Glutamatergic neuron (in vitro differentiated cells): ENCODE measurements at places on chromosomes 2 and 18.

DNA sequence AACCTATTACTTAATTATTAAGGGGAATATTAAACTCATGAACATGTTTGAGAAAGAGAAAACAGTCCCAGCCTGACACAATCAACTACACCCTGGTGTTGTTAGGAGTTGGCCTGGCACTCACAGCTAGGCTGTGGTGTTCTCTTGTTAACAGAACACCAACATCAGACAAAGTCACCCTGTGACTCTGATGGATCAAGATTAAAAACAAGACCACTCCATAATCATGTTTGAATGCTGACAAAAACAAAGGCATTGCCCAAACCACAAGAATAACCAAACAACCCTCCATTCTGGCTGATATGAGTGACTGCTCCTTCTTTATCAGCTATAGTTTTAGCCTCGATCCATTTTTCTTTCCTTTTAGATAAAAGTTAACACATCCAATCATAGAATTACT, 3.0 kb downstream of the BOLL start:
- no peak for DNase-seq

GRCh38 chr2:30437809-30438548, 9.1 kb upstream of the LCLAT1 start:
- DNase-seq = no peak

GRCh38 chr2:231290321-231291015, 92.0 kb downstream of the ARMC9 start:
- no peak for DNase-seq

DNA sequence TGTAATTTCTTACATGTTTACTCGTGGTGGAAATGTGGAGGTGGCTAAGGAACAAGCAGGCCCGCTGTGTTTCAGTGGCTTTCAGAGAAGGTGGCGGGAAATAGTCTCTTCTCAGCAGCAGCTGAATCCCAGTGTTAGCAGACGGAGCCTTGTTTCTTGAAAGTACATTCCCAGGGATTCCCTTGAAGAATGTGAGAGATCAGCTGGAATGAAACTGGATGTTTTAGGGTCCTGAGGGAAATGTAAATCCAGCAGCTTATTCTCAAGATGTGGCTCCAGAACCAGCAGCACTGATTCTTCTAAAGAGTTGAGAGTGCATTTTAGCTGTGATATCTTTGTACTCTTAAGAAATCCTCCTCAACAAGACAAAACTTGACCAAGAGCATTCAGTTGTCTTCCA, 59.1 kb downstream of the CDC42EP3 start:
- no peak for DNase-seq

- no peak for DNase-seq
Observed at GRCh38 chr2:72132981-72133720, 14.5 kb downstream of the CYP26B1 start.

GRCh38 chr18:21897811-21898210, 157.2 kb downstream of the MIB1 start:
- peak; percentile 50 for DNase-seq

DNA sequence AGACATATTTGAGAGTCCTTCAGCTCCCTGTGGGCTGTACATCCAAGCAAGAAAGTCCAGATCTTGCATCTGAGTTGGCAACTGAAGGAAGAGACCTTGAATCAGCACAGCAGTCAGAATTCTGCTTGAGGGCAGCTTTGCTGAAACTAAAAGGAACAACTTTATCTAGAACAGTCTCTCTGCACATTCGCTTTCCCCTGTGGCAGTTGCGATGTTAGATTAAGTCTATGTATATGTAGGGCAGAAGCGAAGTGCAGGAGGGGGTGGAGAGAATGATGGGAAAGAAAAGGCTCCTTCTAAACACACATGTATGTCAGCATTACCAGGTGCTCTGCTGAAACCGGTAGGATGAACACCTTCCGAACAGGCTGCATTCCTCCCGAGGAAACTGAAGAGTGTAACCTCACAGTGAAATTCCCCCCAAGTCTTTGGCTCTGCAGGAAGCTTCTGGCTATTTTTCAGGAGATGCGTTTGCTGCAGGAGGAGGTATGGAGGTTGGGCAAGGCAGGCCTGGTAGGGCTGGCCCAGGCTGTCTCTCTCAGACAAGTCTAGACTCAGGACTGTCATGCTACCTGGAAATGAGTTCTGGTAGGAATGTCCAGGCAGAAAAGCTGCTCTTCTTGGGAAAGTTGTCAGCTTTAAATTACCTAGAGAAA, 70.0 kb upstream of the ATL2 start:
- DNase-seq = no peak

DNA sequence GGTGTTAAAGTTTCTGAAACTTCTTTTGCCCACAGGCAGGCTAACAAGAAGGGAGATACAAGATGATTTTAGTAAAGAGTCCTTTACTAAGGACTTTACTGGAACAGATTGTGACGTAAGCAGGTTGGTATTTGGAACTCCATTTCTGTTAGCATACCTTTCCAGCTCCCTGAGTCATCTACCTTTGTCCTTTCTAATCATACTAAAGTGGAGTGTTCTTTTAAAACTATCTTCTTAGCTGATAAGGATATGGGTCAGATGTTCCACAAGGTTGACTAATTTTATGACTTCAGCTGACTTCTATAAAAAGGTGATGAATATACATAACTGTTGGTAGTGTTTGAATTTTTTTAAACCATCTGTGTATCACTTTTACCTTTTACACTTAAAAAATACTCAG, 21.1 kb downstream of the UGP2 start:
- no peak for DNase-seq

GRCh38 chr2:215862351-215862771, 151.0 kb downstream of the MREG start:
- no peak for DNase-seq

GRCh38 chr2:232994446-232994845, 18.6 kb downstream of the NGEF start:
- DNase-seq = no peak

GRCh38 chr2:190535586-190535985, 1.1 kb upstream of the NEMP2 start:
- no peak for DNase-seq

- no peak for DNase-seq
Observed at GRCh38 chr2:68878753-68879152, 7.6 kb upstream of the BMP10 start.

DNA sequence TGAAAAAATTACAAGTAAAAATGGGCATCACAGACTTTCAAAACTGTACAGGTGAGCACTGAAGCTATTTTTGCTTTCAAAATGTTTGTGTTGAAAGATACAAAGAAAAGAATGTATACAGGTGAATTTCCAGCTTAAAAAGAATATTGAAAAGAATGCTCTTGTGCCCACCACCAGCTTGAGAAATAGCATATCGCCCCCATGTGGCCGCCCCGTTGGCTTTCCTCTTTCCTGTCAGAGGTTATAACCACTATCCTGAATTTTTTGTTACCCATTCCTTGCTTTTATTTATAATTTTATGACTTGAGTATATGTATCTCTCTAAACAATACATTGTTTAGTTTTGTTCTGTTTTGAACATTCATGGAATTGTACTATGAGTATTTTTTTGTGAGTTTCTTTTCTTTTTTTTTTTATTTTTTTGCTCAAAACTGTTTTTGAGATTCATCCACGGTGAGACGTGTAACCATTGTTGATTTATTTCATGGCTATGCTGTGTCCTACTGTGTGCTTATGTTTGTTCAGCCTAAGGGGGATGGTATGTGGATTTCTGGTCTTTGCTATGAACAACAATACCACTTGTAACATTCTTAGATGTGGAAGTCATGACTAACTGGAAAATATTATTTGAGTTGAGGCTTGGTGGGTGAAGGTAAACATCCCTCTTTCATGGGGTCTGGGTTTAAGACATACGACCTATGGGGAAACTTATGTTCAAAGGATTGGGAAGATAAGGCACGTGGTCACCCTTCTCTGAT, 11.6 kb downstream of the TRPM8 start:
- DNase-seq = peak; percentile 78

DNA sequence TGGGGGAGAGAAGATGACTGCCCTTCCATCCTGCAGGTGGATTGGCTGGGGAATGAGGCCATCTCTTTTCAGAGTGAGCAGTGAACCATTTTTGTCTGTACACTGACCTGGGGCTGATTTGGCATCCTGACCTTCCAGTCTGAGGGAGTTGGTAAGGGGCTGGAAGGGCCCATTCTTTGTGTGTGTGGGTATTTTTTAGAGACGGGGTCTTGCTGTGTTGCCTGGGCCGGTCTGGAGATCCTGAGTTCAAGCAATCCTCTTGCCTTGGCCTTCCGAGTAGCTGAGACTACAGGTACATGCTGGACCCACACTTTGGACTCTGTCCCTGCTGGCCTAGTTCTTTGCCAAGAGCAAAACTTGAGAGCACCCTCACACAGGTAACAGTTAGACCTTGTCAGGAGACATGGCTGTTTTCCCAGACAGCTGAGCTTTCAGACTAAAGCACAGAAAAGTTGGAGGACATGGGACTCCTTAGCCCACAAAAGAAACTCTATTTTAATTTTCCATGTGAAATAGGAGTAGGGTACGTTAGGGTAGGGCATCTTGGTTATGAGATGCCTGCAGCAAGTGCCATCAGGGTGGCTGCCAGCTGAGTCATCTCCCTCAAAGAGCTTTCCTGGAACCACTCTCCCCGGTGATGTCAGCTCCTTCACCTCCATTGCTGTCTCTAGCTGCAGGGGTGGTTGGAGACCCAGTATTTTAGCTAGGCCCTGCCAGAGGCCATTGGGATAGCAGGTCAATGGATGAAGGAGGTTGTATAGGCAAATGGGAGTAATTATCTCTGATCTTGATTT, 60.7 kb downstream of the DGKD start:
- no peak for DNase-seq

GRCh38 chr2:185511925-185512324, 226.7 kb upstream of the FSIP2 start:
- no peak for DNase-seq

- DNase-seq = no peak
Observed at GRCh38 chr2:176562359-176563078, 293.3 kb downstream of the MTX2 start.

DNA sequence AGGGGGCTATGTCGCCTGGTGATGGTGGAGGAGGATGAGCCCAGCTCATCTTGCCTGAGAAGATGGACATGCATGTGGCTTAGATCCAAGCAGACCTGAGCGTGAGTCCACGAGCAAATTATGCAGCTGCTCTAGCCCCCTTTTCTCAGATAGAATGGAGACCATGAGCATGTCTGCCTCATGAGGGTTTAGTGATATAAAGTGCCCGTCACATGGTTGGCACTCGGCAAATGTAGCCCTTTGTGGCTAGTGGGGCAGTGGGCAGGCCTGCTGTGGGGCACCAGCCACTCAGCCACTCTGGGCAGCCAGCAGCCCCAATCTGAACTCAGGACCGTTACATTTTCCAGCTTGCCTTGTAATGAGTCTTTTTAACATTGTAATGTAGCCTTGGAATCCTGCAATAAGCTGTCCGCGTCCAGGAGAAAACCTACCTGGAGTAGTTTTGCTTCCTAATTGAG, 92.1 kb upstream of the HS6ST1 start:
- DNase-seq = no peak

DNA sequence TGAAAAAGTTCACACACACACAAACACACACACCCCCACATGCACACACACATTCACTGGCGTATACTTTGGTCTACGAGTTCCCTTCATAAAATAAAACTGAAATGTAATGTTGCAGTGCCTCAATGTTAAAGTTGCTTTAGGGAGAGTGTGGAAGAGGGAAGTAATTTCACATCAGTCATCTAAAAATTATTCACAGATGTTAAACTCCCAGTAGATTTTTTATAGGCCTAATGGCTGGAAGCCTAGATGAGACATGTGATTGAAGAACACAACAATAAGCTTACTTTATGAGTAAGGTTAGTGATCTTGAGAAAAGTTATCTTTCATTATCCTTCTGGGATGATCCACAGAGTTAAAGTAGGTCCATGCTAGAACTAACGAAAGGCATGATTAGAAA, 506.7 kb upstream of the CNTNAP5 start:
- no peak for DNase-seq

DNA sequence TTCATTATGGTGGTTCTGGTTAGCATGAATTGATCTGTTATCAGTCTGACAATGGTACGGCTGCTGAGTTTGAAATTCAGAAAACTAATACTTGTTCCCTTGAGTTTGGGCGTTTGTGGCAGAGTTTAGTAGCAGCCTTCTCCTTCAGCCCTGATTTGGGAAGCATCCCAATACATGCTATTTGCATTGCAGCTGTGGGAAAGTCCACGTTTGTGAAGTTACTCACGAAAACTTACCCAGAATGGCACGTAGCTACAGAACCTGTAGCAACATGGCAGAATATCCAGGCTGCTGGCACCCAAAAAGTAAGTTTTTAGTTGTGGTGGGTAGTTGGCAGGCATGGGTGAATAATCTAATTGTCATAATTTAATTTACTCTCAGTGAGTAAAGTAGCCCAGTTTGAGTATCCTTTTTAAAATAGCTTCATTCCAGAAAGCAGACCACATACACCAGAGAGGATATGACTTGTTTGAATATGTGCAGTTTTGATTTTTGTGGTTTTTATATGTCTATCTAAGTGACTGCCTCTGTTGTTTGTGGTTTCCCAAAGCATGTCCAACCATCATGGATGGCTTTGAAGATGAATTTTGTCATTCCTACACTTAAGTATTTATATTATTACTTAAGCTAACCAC, 12.2 kb downstream of the DGUOK start:
- DNase-seq = no peak

GRCh38 chr2:113755835-113756354, 547 bp downstream of the SLC35F5 start:
- peak; percentile 55 for DNase-seq

DNA sequence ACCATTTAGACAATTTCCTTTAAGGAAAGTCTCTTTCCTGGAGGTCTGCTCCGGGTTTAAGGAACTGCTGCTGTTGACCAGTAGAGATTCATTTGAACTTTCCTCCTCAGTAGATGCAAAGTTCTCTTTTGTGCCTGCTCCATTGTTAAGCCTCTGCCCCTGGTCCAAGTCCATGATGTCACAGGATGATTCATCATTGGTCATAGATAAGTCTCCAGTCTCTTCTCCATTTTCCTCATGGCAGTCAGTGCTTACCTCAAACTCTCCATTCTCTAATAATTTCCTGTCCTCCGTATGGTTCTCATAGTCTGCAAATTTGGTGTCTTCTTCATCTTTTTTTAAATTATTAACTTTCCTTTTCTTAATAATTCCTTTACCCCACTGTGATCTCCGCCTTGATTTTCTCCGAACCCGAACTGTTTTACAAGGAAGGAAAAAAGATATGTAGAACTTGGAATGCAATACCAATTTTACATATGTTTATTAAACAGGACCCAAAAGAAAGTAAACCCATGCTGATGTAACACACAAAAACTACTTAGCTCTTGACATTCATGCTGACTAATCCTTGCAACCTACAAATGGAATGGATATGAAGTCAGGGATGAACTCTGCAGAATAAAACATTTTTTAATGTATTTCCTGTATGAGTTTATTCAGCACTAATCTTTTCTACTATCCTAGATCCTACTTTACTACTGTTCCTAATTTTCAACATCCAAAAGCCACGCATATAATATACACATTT, 169.1 kb downstream of the ATAD2B start:
- no peak for DNase-seq

- peak; percentile 79 for DNase-seq
Observed at GRCh38 chr2:230849633-230850357, 14.9 kb upstream of the ITM2C start.

- DNase-seq = no peak
Observed at GRCh38 chr2:147939313-147939712, 81.2 kb downstream of the ORC4 start.
